ENCODE measurements at places on chromosomes 6 and 20.

DNA sequence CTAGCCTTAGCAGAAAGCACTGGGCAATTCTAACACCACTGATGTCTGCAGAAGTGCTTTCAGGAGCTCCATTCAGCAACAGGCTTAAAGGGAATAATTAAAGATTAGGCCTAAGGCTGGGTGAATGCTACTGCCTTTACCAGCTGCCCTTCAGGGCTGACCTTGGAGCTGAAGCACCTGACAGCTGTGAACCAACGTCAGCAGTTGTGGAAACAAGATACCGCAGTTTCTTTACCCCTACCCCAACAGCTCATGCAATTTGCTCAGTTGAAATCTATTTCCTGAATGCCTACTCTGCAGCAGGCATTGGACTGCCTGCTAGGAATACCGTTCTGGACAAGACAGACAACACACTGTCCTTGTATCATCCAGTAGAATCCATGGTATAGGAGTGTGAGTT lies 51.5 kb upstream of the ADTRP start:
- ATAC-seq: no peak

- no peak for ATAC-seq
Measured at GRCh38 chr20:22430746-22431168, 153.6 kb downstream of the FOXA2 start.

DNA sequence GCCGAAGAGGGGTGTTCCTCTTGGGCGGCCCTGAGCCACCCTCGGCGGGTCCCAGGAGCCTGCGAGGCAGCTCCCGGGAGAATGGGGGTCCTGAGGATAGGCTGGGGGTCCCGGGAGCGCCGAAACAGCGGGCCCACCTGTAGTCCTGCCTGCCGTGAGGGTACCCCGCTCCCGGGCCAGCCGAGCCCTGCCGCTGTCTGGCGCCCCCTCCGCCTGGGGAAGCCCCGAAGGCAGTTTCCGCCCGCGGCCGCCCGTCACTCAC lies 280 bp downstream of the SPATA2 start:
- peak; percentile 15 for ATAC-seq

DNA sequence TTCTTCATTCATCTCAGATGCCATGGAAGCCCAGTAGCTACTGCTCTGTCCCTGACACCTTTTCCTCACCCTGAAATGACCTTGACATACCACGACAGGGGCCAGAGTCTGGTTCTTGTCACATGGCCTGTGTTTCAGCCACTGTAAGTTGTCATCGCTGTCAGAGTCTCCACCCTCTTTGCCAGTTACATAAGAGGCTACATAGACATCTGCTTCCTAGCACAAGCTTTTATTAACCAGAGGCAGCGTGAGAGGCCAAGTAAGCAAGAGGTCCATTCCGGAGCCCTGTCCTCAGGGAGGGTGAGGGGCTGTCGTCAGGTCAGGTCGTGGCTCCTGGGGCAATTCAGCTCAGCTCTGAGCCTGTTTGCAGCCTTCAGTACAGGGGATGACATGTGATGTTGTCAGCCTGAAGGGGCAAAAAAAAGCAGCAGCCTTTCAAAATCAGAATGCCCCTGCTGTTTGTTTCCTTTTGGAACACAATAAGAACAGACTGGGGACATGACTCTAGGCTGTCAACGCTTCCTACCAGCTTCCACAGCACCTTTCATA lies 146.3 kb downstream of the MTFR2 start:
- no peak for ATAC-seq

DNA sequence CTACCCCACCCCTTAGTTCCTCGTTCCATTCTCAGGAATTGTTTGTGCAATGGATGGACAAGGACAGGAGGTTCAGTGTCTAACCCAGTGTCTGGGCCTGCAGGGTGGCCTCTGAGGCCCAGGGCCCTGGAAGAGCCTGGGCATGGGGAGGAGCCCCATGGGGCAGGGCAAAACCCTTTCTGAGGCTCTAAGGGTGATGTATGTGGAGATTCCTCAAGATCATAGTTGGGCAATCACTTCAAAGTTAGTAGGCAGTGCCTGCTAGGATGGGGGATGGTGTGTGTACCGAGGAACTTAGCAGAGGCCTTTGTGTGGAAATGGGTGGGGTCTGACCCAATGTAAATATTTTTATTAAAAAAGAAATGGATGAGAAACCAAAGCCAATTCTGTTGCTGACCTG lies 6.7 kb upstream of the C2 start:
- ATAC-seq: no peak

DNA sequence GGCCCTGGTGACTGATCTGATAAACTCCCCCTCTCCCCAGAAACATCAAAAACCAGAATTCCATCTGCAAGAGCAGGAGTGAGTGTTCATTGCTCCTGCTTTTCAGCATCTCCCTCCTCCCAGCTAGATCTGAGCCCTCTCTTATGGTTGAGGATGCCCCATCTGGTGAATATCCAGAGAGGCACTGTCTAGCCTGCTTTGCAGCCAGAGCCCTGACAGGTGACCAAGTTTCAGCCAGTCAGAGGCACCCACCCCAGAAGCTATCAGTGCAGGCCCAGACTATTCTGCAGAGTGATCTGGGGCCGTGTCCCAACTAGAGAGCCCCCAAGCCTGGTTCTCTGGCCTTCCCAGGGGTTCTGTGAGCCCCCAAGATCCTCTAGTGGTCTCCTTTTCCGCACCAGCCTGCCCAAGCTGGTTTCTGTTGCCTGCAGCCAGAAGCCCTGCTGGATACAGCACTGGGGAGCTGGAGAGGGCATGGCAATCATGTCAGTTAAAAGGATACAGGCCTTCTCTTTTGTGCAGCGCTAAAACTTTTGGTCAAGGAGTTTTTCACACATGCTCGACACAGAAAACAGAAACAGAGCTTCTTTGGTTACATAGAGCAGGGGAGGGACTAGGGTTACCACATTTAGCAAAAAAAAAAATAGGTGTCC lies 6.6 kb upstream of the BMP7 start:
- no peak for ATAC-seq

DNA sequence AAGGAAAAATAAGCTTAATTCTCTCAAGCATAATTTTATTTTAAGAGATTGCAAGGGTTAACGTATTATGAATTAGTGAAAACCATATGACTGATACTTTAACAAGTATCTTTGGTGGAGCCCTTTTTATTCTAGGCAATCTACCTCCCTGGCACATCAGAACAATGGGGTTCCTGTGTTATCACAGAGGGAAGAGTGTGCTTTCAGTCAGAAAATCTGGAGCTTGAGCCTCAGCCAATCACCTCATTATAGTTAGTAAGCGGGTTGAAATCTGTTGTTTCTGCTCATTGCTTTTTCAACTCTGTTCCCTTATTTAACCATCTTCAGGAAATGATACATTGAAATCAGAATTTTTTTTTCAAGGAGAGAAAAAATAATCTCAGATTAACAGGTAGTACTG lies 391 bp downstream of the ADGRF1 start:
- ATAC-seq: no peak

DNA sequence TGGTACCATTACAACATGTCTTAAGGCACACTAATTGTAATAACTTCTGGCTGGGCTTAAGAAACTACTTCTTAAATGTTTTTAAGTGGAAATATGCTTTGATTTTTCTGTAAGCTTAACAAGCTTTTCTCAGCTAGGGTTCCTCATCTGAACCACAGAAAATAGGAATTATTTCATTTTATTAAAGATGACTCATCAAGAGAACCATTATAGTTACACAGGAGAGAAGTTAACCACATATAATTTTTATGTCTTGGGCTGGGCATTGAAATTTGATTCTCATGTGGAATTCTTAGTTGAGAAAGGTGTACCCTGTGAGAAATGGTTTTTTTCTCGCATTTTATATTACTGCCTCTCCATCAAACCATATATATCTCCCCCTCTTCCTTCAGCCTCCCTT lies 75.1 kb downstream of the QKI start:
- no peak for ATAC-seq

GRCh38 chr6:30005482-30005881 lies 55.6 kb upstream of the POLR1H start:
- ATAC-seq: no peak

DNA sequence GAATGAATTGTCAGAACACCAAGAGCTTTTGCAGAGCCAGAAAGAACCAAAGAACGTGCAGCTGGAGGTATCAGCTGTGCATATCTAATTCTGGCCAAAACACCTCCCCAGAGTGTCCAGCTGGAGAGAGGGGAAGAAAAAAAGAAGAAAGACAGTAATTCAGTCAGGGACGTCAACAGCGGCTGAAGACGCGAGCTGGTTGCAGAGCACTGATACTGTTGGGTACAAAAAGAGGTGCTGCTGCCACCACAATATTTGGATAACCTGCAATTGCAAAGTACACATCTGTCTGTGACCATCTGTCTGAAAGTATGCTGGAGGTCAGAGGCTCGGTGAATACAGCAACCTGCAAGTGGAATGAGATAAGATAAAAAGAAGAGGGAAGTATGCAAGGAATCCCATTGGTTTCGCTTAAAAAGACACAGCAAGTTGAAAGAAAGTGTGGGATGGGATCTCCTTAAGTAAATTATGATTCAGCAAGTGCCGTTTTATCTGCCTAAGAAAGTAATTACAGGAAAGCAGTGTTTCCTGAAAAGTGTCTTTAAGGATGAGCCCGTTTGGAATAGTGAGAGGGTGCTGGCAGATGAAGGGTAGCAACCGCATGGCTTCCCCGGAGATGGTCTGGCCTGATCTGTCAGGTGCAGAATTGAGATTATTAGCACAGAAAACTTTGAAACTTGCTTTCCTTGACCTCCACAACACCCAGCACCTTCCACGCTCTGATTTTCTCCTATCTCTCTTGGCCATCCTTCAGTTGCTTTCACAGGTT lies 189.9 kb upstream of the PRDM1 start:
- no peak for ATAC-seq

DNA sequence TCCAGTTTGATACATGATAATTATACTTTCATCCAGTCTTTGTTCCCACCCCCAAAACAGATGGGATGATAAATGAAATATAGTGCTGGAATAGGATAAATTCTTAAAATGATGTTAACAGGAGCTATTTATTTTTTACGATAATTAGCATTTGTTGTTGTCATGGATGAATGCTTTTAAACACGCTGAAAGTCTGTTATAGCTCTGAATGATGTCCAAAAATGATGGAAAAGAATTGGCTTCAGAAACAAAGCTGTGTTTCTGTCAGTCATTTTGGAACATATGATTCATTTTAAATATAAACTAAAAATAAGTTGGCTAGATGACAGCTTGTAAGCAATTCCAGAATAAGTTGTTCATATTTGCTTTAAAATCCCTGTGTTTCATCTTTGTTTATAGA lies 237.4 kb downstream of the GRIK2 start:
- ATAC-seq: no peak

DNA sequence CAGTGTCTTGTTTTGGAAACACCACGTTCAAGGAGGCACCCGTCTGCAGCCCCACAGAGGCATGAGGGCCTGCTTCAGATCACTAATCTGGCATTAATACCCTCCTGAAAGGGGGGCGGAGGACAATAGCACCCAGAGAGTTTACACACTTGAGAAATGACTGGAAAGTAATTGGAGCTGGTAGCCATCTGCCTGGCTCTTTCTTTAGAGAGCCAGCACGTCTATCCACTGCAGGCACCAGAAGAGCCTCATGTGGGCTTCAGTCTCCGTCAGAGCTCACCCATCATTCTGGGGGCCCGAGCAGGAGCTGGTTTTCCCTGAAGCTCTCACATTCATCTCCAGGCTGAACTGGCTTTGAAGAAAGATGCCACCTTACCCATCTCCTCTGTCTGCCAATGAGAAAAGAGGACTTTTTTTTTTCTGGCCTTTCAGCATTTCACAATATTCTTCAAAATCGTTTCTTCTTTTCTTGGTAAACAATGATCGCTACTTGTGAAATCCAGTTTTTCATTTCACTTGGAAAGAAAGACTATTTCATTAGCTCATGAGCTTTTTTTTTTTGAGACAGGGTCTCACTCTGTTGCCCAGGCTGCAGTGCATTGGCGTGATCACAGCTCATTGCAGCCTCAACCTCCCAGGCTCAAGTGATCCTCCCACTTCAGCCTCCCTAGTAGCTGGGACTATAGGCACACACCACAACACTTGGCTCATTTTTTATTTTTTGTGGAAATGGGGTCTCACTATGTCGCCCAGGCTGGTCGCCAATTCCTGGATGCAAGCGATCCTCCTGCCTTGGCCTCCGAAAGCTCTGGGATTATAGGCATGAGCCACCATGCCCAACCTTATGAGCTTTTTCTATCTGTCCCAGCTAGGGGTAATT lies 124.7 kb upstream of the ZNF217 start:
- ATAC-seq: no peak

DNA sequence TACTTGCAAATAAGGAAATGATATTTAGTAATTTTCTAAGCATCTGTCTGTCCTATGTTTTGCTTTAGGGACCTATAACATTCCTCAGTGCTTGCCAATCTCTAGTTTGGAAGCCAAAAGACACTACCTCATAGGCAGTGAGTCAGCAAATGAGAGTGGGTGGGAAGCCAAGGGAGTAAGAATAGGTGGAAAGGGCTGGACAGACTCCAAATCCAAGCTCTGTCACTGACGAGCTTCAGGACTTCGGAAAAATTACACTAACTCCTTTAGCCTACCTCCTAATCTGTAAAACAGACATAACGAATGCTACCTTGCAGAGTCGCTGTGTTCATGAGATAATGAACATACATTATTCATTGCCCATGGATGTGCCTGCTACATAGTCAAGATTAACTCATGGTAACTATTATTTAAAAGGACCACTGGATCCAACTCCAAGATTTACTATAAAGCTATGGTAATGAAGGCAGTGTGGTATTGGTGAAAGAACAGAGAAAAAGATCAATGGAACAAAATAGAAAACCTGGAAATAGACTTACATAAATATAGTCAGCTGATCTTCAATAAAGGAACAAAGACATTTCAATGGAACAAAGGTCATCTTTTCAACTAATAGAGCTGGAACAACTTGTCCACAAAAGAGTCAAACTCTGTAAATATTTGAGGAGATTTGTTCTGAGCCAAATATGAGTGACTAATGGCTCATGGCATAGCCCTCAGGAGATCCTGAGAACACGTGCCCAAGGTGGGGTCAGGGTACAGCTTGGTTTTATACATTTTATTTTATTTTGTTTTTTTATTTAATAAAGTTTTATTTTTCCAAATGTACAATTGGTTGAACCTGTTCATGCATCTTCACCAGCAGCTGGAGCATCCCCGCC lies 64.1 kb downstream of the FAM50B start:
- ATAC-seq: no peak

DNA sequence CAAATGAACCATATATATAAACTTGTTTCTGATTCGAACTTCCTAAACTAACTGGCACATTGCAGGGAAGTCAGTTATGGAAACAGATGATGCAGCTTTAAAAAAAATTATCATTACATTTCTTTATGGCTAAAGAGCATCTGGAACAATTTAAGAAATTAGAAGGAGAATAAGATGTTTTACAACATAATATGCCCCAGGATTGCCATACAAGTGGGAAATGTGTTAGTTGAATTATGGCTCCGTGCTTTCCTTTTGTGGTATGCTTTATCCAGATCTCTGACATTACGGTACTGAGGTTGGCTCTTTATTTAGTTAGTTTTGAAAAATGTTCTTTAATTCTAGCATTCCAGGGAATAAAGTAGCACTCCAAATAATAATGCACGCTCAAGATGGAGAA lies 343.0 kb upstream of the ZFP64 start:
- ATAC-seq: no peak

Measured in activated CD4-positive, CD25-positive, alpha-beta regulatory T cell treated with anti-CD3 and anti-CD28 coated beads, Interleukin-2, amount 50 U/mL, for 24 hours (primary cell).